ENCODE measurements at places on chromosomes 11 and 22.

- DNase-seq: no peak
These were observed 205.3 kb downstream of the MN1 start for GRCh38 chr22:27596133-27596870.

DNA sequence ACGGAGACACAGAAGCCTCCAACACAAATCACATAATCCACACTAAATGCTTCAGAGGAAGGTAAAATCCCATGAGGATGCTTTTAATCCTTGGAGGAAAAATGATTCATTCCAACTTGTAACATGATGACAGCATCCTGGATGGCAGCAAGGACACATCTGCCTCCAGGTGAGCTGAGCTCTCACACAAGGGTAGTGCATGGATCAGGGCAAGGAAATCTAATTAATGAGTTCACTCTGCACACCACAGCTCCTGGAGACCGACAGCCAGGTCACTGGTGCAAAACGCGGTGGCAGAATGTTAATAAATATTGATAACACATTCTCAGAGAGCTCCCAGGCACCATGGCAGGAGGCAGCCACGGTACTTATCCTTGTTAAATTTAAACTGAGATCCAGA is 40.3 kb upstream of the CYP2D6 start:
- DNase-seq: no peak

DNA sequence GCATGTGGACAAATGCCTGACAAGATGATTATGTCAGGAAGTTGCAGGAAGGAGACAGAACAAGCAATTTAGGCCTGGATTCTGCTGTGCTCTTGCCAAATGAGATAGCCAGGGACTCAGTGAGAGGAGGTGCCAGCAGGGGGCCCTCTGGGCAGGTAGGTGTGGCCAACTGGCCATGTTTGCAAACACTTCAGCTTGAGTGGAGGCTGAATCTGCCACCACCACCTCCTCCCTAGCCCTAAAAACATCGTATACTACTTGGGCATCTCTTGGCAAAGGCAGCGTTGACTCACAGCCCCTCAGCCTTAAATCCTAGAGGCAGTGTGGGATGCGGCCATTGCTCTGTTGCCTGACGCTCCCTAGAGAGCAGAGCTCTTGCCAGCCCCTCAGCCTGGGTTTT is 95.1 kb upstream of the PLET1 start:
- DNase-seq: peak; percentile 71

GRCh38 chr22:23859201-23859600 is 1.5 kb downstream of the SLC2A11 start:
- no peak for DNase-seq

- DNase-seq: no peak
These were observed 29.2 kb downstream of the KCNQ1OT1 start for GRCh38 chr11:2670541-2671100.

GRCh38 chr22:43535741-43536140 is 123.9 kb downstream of the MPPED1 start:
- no peak for DNase-seq

DNA sequence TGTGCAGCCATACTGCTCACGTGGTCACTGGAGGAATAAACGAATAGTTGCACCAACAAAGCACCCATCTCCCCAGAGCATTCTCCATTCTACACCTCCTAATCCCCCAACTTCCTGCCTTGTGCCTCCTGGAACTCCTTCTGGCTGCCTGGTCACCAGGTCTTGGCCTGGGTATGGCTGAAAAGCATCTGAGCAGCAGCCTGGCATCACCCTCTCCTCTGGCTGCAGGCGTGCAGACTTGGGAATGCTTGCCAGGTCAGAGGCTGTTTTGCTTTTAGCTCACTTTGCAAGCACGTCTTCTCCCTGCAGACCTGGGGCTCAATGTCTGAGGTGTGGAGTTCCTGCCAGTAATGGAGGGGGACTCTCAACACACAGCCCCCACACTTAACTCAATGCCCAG is 33.3 kb upstream of the KCNJ11 start:
- peak; percentile 24 for DNase-seq
